NCI-H1930 (cell line): ENCODE measurements at places on chromosomes 5 and 9.

DNA sequence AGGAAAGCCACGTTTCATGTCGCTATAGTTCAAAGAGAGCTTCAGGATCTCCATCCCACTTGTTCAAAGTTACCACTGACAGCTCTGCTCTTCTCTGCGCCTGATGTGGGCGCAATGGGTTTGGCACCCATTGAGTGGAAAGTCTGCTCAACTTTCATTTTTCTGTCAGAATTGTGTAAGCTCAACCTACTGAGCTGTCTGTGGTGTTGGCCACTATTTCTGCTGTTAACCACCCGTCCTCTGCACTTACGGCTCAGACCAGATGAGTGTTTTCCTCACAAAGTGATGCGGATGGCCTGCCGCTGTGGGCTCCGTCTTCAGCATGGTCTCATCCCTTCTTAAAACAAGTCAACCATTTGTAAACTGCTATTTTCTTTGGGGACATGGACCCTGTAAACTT lies 131.2 kb downstream of the WNK2 start:
- no peak for DNase-seq

GRCh38 chr5:135565266-135565665 lies 13.5 kb downstream of the CXCL14 start:
- no peak for DNase-seq

- DNase-seq: peak; percentile 19
Observed at GRCh38 chr5:30505014-30505886, 688.2 kb upstream of the CDH6 start.

DNA sequence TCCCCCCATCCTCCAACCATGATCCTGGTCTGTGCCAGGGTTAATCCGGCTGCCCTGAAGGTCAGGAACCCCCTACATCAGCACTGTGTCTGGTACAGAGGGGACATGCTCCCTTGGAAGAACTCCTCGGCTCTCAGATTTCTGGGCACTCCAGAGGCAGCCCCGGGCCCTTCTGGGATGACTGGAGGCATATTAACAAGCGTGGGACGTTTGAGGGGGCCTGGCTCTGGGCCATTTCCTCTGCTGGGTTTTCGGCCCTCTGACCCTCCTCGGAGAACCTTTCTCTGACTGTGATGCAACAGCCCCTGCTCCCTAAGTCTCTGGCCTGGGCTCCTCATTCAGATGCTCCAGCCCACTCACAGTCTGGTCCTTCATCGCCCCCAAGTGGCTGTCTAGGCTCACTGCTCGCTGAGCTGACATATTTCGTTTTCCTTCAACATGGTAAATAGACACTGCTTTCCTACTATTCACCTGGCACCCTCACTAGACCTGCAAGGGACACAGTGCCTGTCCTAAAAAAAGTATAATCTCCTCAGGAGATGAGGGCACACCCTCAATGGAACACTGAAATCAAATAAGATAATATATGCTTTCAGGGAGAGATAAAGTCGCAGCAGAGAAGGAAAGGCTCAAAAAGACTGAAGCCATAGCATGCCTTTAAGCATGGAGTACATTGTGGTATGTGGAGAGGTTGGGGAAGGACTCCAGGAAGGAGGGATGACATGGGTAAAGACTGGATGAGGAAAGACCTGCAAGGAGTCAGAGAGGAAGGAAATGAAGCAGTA lies 404.7 kb upstream of the TRPC7 start:
- peak; percentile 7 for DNase-seq

GRCh38 chr9:127179633-127180441 lies 57.4 kb upstream of the ANGPTL2 start:
- DNase-seq: no peak

DNA sequence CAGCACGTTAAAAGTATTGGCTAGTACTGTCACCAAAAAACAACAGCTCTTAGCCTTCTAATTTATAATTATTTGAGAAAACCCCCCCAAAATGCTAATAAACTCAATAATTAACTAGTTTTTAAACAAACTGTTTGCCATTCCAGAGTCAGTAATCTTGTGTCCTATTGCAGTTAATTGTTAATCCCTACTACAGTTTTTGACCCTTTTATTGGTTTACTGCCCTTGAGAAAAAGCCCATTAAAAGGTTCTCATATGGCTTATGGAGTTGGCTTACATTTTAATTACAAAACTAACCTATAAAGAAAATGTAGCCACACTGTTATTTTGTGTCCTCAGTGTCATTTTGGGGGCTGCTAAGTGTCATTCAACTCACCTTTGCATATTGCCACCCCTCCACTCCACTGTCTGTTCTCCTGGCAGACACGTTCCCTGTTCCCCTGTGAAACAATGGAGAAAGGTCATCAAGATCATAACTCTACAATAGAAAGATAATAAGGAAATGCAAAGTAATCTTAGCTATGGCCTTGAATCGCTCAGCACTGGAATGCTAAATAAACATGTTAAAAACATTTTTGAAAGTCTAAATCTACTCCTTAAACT lies 51.6 kb upstream of the TXNDC8 start:
- DNase-seq: no peak

GRCh38 chr9:130952065-130952762 lies 13.2 kb upstream of the FIBCD1 start:
- DNase-seq: no peak

DNA sequence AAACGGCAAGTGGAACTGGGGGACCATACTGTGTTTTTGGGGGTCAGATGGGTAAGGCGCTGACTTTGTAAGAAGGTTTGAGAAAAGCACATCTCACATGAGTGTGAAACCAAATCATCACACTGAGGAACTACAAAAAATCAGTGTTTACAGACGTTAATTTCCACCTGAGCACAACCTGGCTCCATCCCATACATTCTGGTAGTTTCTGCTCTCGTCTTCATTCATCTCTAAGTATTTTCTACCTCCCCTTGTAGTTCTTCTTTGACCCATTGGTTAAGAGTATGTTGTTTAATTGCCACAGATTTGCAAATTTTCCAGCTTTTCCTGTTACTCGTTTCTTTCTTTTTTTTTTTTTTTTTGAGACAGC lies 8.9 kb upstream of the DPP7 start:
- DNase-seq: no peak

GRCh38 chr9:102587281-102587680 lies 407.9 kb upstream of the CYLC2 start:
- peak; percentile 76 for DNase-seq

DNA sequence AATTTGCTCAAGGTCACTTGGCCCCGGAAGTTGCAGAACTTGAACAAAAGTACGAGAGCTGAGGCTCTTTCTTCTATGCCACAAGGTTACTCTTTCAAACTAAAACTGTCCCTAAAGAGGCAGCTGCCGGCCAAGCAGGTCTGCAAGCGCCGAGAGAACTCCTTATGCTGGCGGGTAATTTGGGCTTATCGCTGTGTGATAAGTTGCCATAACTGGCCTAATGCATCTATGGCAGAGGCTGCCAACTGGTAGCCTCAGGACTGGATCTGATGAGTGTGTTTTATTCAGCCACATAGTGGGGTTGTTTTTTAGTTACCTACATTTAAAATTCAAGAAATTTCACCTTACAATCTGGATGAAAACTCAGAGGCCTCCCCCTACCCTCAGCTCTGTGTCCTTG lies 68.1 kb upstream of the SPOCK1 start:
- DNase-seq: no peak

- no peak for DNase-seq
Observed at GRCh38 chr5:124744170-124744971, 2.1 kb downstream of the ZNF608 start.

DNA sequence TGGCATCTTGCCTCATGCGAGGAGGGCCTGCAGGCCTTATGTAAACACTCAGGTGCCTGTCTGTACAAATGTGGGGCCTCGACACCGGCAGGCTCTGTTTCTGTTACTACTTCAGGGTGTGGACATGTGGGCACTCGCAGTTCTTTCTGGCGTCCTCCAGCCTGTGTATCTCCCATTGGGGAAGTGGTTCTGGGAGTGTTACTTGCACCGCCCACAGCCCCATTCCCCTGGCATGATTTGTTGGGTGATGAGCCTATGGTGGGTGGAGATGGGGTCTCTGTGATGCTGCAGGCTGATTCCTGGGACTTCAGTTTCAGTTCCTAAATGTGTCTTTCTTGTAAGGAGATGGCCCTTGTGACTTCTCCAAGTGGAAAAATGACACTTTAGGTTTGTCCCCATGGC lies 82.1 kb upstream of the PITX1 start:
- DNase-seq: no peak

DNA sequence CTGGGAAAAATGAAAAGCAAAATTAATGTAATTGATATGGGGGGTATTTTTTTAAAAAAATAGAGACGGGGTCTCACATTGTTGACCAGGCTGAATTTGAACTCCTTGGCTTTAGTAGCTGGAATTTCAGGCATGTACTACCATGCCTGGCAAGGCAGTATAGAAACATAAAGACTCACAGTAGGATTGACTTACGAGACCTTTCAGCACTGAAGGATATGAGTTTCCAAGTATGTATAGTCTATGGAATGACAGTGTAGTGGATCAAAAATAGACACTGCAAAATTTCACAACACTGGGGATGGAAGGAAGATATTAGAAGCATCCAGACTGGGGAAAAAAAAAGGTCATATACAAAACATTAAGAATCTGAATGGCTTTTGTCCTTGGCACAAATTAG lies 6.8 kb downstream of the DCP2 start:
- no peak for DNase-seq

- no peak for DNase-seq
Observed at GRCh38 chr5:61466017-61466416, 134.0 kb downstream of the ZSWIM6 start.

GRCh38 chr5:90932052-90932699 lies 373.6 kb downstream of the ADGRV1 start:
- no peak for DNase-seq

GRCh38 chr5:152549709-152550108 lies 144.6 kb upstream of the NMUR2 start:
- DNase-seq: no peak

DNA sequence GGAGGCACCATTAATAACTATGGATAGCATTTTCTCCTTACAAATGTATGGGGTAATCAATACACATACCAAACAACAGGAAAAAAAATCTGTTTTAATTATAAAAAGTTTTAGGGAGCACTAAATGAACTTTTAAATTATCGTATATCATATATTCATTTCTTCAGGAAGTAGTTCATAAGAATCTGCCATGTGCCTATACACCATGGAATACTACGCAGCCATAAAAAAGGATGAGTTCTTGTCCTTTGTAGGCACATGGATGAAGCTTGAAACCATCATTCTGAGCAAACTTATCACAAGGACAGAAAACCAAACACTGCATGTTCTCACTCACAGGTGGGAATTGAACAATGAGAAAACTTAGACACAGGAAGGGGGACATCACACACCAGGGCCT lies 162.1 kb upstream of the RASA1 start:
- DNase-seq: no peak

DNA sequence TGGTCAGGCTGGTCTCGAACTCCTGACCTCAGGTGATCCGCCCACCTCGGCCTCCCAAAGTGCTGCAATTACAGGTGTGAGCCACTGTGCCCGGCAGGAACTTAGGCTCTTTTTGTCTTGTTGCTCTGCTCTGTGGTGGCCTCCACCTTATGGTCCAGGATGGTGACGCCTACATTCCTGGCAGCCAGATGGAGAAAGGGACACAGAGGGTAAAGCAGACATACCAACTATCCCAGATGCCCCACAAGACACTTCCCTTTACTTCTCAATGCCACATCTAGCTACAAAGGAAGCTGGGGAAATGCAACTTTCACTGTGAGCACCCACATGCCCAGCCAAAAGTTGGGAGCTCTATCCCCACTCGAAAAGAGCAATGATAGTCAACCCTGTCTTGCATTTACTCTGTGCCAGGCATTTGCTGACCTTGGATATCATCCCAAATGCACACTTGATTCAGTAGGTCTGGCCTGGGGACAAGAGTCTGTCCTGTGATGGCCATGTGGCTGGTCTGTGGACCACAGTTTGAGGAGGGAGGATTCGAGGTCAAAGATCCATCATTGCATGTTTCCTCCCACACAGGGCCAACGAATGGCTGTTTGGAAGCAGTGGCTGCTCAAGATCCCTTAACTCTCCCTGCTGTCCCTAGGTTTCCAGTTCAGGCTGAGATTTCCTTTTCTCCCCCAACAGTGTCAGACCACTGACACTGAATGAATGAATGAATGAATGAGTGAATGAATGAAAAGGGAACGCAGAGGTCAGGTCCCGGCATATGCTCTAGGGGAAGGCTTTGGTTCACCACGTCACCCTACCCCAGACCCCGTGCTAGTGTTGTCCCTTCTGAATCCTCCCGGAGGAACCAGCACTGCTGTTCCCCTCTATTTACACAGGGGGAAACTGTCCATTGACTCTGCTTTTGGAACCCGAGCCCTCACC lies 1.4 kb upstream of the ERGIC1 start:
- DNase-seq: no peak

DNA sequence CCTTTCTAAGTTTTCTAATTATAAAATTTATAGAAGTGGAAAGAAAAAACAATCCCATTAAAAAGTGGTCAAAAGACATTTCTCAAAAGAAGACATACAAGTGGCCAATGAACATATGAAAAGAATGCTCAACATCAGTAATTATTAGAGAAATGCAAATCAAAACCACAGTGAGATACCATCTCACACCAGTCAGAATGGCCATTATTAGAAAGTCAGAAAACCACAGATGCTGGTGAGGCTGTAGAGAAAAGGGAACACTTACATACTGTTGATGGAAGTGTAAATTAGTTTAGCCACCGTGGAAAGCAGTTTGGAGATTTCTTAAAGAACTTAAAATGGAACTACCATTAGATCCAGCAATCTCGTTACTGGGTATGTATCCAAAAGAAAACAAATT lies 23.7 kb upstream of the PLPP1 start:
- DNase-seq: no peak

GRCh38 chr9:80934095-80934494 lies 755.3 kb downstream of the TLE1 start:
- no peak for DNase-seq

- no peak for DNase-seq
Observed at GRCh38 chr9:76213751-76214150, 180.5 kb downstream of the RFK start.

DNA sequence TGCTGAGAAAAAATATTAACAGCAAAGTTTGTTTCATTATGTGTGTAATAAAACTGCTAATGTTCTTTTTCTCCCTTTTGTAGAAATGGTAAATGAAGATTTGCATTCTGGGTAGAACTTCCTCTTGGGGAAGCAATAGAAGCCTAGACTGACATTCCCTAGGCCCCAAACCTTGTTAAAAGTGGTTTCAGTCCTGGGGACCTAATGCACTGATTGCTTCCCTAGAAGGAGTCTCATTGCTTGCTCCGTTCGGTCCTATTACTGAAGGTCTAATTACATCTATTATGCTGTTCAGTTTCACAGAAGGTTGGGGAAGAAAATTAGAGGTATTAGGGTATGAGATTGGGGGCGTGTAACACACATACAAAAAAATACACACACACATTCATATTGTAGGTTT lies 893.8 kb downstream of the TLE4 start:
- DNase-seq: no peak

DNA sequence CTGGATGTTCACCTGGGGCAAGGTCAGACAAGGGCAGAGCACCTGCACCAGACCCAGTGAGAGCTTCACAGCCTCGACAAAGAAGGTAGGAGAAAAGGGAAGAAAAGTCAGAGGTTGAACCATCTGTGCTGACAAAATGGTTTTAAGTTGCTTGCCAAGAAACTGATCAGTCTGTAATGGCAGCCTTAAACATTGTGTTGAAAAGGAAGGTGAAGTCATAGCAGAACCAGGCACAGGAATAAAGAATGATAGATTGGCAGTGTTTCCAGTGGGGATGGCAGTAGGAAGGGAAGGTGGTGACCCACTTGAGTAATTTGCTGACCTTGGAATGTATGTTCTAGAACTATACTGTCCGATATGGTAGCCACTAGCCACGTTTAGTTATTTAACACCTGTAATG lies 34.2 kb downstream of the HTR4 start:
- DNase-seq: no peak

GRCh38 chr5:92945605-92946097 lies 635.4 kb downstream of the NR2F1-AS1 start:
- no peak for DNase-seq
